ENCODE measurements at places on chromosomes 12 and 14.

GRCh38 chr12:4866299-4866698, 43.4 kb upstream of the KCNA1 start:
- no peak for DNase-seq

GRCh38 chr12:122067966-122068365, 10.6 kb upstream of the MLXIP start:
- no peak for DNase-seq

DNA sequence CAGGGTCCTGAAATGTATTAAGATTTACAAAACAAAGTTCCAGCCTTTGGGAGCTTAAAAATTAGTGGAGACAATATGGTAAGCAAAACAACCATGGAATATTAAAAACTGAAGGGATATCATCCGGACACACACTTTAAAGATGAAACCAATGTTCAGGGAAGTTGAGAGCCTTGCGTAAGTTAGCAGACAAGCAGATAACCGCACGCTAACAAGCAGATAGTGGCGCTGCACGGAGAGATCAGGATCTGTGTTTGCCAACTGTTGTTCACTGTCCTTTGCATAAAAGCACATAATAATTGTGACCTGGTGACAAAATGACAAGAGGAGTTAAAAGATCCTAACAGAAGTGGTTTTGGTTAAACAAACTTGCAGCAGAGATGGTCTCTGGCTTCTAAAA, 14.3 kb upstream of the TMEM229B start:
- DNase-seq, result no peak

- no peak for DNase-seq
Observed at GRCh38 chr14:23375527-23376251, 1.2 kb upstream of the CMTM5 start.

GRCh38 chr14:63510538-63510937, 32.6 kb downstream of the PPP2R5E start:
- no peak for DNase-seq

GRCh38 chr14:33676135-33676566, 274.7 kb downstream of the EGLN3 start:
- DNase-seq, result no peak

DNA sequence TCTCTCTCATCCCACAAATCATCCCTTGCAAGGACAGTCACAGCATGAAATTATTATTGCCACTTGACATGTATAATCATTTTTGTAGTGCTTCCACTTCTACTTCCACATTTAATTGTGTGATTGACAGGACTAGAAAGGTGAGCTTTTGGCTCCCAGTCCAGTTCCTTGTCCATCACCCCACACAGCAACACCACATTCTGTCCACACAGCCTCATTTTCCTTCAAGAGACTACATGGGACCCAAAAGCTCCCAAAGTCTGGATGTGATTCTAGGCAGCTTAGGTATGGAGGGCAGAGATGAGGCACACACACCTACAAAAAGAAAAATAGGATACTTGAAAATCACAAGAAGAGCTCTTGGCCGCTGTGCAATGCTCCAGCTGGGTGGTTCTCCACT, 366.3 kb downstream of the DPF3 start:
- no peak for DNase-seq

- DNase-seq, result no peak
Observed at GRCh38 chr14:36113341-36113740, 63.2 kb downstream of the PTCSC3 start.

GRCh38 chr12:100265732-100266584, 921 bp downstream of the DEPDC4 start:
- no peak for DNase-seq

- no peak for DNase-seq
Observed at GRCh38 chr12:96376865-96377264, 23.4 kb downstream of the CDK17 start.

DNA sequence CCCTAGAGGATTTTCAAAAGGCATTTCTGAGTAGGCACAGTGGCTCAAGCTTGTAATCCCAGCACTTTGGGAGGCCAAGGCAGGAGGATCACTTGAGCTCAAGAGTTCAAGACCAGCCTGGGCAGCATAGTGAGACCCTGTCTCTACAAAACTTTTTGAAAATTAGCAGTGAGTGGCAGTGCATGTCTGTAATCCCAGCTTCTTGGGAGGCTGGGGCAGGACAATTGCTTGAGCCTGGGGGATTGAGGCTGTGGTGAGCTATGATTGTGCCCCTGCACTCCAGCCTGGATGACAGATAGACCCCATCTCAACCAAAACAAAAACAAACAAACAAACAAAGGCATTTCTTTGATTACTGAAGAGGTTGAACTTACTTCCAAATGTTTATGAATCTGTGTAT, 201.4 kb downstream of the KIF26A start:
- no peak for DNase-seq

DNA sequence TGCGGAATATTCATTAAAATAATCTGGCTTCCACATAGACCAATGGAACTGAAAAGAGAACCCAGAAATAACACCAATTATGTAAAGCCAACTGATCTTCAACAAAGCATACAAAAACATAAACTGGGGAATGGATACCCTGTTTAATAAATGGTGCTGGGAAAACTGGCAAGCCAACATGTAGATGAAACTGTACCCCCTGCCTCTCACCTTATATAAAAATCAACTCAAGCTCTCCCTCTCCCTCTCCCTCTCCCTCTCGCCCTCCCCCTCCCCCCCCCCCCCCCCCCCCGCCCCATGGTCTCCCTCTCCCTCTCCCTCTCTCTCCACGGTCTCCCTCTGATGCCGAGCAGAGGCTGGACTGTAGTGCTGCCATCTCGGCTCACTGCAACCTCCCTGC, 13.1 kb upstream of the SPTSSA start:
- DNase-seq, result no peak

DNA sequence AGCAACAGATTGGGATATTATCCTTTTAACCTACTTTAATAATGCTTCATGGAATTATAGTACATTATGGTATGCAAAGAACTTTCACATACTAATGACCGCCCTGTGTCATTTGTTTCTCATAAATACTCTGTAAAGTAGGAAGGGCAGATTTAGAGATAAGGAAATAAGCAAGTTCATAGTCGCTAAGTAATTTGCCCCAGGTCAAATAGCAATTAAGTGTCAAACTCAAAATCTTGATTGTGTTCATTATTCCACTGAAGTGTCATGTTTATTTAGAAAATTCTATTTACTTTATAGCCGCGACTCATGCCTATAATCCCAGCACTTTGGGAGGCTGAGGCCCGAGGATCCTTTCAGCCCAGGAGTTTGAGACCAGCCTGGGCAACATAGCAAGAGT, 98.7 kb upstream of the ATF1 start:
- no peak for DNase-seq

DNA sequence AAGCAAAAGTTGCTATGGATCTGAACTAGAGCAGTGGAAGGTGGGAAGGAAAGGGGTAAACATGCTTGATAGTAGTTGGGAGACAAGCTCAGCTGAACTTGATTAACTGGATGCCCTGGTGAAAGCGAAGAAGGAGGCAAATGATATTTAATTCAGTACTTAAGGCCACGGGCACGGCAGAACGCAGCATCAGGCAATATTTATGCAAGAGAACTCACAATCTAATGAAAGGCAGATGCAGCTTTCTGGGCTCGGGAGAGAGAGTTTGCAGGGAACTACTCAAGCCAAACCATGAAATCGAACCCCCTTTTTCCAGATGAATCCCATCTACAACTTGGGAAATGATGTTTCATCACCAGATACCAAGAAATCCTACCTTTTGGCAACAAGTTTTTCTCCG, 3.5 kb upstream of the CNIH1 start:
- no peak for DNase-seq

GRCh38 chr12:52307836-52308805, 13.1 kb downstream of the KRT83 start:
- DNase-seq, result peak; percentile 72

GRCh38 chr14:52442166-52442565, 110.1 kb downstream of the TXNDC16 start:
- no peak for DNase-seq

DNA sequence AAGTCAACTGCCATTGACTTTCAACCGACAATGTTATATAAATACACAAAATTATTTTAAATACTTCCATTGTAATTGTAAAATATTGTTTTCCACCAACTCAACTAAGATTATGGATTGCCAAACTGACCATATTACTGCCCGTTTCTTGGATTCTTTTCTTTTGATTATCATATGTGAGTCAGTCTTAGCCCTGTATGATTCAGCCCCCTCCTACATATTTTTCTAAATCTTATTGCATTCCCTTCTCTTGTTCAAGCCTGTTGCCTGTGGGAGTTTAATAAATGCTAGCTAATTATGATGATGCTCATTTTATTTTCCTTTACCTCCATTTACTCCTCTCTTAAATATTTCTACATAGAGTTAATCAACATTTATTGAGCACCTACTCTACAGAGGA, 6.8 kb downstream of the RASSF9 start:
- DNase-seq, result no peak

DNA sequence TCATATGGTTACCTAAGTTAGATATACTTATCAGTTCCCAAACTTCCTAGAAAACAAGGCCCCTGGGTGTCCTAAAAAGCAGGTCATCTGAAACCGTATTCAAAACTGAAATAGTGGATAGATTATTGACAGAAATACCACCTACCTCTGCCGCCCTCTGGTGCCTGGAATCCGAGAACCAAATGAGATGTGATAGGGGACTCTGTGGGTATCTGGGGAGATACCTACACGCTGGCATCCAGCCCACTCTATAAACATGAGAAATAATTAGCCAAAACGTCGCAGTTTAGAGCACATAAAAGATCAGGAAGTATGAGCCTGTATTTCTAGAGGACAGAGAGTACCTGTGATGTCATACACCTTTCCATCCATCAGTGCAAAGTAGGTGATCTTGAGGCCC, 4.4 kb downstream of the ORMDL2 start:
- DNase-seq, result no peak

DNA sequence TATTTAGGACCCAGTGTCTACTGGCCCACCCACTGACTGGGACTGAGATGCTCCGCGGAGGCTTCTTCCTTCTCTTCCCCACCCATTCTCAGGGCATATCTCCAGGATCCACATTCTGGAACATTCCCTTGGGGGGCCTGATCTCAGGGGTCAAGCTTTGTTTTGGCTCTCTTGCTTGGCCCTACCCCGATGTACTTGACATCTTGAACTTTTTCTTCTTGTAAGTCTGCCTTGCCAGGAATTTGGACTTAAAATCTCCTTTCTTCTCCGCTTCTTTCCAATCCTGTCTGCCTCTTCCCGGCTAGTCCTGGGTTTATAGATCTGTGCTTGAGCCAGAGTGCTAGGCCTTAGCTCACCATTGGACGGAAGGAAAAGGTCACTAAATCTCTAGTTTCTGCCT, 22.1 kb downstream of the DACT1 start:
- DNase-seq, result no peak

GRCh38 chr14:81164167-81164774, 56.5 kb downstream of the GTF2A1 start:
- DNase-seq, result peak; percentile 79

GRCh38 chr12:46292754-46293402, 24.0 kb upstream of the SLC38A1 start:
- DNase-seq, result no peak

DNA sequence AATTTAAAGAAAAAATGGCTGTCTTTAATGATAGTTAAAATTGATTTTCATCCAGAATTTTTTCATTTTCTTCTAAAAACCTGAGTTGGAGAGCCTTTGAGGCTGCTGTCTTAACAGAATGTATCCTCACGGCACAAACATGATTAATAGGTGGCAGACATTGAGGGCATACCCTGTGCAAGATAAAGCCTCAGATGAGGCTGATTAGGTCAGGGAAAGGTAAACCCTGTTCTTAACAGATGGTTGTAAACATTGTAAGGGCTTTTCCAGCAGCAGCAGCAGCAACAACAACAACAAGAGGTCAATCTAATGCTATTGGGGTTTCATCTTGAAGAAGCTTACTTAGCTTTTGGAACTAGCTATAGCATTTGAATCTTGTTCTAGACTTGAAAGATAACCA, 17.4 kb downstream of the GNG2 start:
- no peak for DNase-seq

DNA sequence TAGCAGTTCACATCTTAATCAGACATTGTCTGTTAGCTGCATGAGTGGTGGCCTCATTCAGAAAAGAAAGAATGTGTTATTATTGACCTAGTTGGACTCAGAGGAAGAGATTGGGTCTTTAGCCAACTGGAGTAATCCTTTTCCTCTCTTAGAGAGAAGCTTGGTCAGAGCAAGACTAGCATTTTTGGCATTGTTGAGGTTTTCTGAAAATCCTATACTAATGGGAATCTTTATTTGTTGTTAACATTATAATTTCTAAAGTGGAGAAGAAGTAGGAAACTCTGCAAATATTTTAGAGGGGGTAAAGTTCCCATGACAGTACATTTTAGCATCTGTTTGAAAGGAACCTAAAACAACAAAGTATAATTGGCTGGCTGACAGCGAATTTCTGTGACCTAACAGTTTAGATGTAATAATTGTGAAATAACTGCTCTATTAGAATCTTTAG, 9.7 kb downstream of the TOX4 start:
- no peak for DNase-seq

GRCh38 chr14:32372154-32372553, 43.1 kb downstream of the AKAP6 start:
- no peak for DNase-seq

DNA sequence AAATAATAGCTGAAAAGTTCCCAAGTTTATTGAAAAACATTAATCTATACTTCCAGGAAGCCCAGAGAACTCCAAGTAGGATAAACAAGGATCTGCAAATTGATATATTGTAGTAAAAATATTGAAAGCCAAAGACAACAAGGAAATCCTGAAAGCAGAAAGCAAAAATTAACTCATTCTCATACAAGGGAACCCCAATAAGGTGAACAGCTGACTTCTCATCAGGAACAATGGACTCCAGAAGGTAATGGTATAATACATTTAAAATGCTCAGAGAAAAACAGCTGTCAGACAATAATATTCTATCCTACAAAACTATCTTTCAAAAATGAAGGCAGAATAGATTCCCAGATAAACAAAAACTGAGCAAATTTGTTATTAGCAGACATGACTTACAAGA, 138.1 kb upstream of the BMP4 start:
- DNase-seq, result no peak

- no peak for DNase-seq
Observed at GRCh38 chr12:127657036-127657435, 609.9 kb upstream of the TMEM132C start.

DNA sequence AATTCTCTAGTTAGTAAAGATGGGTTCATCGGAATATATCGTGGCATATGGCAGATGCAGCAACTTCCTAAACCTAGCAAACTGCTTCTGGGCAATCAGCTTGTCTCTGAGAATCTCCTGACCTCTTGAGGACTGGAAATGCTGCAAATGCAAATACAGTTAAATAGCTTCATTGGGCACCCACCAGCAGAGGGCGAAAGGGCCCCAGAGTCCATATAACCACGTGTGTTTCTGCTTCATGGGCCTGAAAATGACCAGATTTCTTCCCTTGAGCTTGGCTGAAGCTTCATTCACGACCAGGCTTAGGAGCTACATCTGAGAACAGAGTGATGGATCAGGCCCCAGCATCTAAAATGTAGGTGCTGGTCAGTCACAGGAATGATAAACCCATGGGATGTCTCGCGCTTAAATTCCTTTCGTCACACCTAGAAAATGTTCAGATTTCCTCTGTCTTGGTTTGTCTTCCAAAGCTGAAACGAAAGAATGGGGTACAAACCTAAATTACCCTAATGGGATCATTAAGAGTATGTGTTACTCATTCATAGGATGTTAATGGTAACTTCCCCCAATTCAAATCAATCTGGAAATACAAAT, 1482.5 kb upstream of the TMEM132C start:
- peak; percentile 51 for DNase-seq

- no peak for DNase-seq
Observed at GRCh38 chr12:6124411-6125309, at the start of gene VWF. TSS of gene VWF (minus strand) at chr12:6124670. CDS start at chr12:6123196, 1,474 bp downstream.

- peak; percentile 77 for DNase-seq
Observed at GRCh38 chr12:1797011-1797901, 23.1 kb upstream of the LRTM2 start.

- no peak for DNase-seq
Observed at GRCh38 chr14:63088865-63089264, 43.6 kb upstream of the KCNH5 start.
